ENCODE measurements at places on chromosomes 12 and 14.

- DNase-seq = no peak
Measured at GRCh38 chr12:98136544-98136943, 378.8 kb upstream of the TMPO start.

DNA sequence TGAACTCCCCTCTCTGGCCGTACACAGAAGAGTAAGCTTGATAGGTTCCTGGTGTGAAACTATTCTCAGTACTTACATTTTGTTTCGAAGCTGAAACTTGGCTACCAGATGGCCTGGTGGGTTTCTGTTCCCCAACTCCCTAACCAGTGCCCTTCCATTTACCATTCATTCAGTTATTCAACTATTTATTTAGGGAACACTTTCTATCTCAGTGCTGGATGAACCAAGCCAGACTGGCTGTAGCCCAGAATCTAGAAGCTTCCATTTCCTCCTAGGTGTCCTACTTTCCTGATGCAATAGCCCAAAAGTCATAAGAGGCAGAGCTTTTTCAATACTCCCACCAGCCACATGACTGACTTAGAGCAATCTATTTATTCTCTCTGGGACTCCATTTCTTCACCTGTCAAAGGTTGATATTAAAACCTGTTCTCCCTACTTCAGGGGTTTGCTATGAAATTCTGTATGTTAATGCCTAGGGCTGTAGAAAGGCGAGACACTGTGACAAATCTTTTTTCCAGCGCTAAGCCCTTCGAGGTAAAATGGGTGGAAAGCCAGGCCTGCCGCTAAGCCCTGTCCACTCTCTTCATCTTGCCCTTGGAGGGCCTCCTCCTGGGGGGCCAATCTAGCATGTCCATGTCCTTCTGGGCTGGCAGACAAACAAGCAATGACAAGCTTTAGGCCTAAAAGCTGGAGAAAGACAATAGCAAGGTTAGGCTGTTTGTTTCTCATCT lies 8.1 kb upstream of the IRF2BPL start:
- DNase-seq = no peak

GRCh38 chr14:74920281-74920680 lies 2.8 kb downstream of the RPS6KL1 start:
- no peak for DNase-seq

GRCh38 chr12:95146769-95147168 lies 70.5 kb downstream of the FGD6 start:
- DNase-seq = no peak

DNA sequence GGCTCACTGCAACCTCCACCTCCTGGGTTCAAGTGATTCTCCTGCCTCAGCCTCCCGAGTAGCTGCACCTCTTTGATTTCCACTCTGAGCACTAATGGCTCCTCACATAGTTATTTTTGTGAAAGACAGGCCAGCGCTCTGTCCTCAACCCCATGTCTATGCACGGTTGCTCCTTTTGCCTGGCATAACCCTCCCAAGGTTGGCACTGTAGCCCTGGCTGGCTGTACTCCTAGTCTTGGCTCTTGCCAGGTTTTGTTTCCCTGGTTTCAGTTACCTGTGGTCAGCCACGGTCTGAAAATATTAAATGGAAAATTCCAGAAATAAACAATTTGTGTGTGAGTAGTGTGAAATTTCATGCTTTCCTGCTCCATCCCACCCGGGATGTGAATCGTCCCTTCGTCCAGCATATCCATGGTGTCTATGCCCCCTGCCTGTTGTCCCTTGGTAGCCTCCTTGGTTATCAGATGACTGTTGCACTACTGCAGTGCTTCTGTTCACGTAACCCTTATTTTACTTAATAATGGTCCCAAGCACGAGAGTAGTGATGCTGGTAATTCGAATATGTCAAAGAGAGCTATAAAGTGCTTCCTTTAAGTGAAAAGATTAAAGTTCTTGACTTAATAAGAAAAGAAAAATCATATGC lies 12.3 kb upstream of the DCD start:
- DNase-seq = no peak

GRCh38 chr14:48690349-48690748 lies 895.8 kb downstream of the RPS29 start:
- no peak for DNase-seq

GRCh38 chr12:5637698-5638097 lies 205.8 kb downstream of the NTF3 start:
- no peak for DNase-seq

- no peak for DNase-seq
Measured at GRCh38 chr14:54475187-54475899, 13.4 kb downstream of the GMFB start.

- DNase-seq = peak; percentile 4
Measured at GRCh38 chr14:87745507-87746118, 247.4 kb downstream of the GALC start.

GRCh38 chr14:100879782-100880181 lies 23.7 kb downstream of the RTL1 start:
- no peak for DNase-seq

DNA sequence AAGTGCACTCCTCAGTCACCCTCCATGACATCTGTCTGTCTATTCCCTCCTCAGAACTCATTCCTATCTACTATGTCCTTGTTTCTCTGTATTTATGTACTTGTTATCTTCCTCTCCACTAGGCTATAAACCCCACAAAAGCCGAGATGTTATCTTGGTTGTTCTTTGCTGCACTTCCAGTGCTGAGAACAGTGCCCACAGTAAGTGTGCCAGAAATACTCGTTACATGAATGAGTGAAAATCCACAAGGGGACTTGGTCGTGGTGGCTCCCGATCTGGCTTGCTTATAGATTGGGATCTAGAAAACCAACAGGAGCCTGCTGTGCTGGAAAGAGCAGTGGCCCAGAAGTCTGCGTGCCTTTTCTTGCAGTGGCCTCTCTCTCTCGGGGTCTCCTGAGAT lies 111.9 kb upstream of the PRMT8 start:
- DNase-seq = no peak

- DNase-seq = no peak
Measured at GRCh38 chr14:77542421-77543239, 44.0 kb upstream of the ISM2 start.

- DNase-seq = no peak
Measured at GRCh38 chr12:56296295-56296694, 3.8 kb downstream of the CS start.

DNA sequence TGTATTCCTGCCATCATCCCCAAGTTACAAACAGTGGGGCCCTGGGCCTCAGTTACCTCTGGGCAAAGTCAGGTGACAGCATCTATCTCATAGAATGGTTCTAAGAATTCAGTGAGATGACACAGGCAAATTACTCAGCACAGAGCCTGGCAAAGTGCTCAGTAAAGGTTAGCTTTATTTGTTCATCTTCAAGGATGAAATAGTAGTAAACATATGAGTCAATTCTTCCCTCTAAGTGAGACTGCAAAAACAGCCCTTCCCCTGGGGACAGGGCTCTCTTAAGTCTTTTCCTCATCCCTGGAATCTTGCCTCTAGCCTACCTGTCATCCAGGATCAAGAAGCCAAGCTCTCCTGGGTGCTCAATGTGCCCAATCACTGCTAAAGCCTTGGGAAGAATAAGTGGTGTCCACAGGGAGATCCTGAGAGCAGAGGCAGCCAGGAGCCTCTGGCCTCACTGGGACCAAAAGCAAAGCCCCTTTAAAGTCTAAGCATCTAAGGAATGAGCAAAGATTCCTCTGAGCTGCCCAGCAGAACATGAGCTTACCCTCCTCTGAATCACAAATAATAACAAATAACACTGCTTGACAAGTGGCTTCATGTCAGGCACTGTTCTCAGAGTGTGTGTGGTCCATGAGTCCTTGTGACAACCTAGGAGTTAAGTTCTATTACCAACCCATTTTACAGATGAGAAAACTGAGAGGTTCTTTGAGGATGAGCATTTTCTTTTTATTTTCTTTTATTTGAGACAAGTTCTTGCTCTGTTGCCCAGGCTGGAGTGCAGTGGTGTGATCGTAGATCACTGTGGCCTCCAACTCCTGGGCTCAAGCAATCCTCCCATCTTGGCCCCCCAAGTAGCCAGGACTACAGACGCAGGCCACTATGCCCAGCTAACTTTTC lies 12.1 kb downstream of the NUAK1 start:
- no peak for DNase-seq

DNA sequence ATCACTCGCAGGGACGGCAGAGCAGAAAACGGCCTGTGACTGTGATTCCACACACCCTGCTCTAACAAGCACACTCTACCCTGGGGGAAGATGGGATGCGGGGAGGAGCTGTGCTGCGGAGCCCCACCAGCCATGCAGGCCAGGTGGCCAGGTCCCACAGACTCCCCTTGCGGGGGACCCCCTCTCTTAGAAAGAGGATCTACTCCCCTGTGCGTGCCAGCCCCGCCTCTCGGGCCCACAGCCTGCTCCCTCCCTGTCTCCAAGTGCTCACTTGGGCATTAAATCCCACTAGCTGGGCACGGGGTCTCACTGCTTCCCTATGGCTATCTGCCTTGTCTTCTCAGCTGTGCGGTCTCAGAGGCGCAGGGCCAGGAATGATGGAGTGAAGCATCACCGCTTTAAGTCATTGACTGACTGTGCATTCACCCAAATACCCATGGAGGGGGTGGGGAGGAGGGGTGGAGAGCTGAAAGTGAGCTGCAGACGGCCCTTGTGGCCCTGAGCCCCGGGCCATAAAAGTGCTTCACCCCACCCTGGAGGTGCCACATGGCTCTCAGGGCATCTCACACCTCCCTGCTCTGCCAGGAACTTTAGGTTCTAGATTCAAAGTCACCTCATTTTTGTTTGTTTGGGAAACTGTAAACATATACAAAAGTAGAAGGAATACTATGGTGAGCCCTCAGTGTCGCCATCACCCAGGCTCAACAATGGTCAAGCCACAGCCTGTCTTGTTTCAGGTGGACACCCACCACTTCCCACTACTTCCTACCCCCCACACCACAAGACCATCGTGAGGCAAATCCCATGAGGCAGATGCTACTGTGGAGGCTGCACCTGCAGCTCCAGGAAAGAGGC lies 9.4 kb downstream of the STX2 start:
- DNase-seq = no peak

- DNase-seq = no peak
Measured at GRCh38 chr12:49369411-49370145, 2.3 kb downstream of the SPATS2 start.

DNA sequence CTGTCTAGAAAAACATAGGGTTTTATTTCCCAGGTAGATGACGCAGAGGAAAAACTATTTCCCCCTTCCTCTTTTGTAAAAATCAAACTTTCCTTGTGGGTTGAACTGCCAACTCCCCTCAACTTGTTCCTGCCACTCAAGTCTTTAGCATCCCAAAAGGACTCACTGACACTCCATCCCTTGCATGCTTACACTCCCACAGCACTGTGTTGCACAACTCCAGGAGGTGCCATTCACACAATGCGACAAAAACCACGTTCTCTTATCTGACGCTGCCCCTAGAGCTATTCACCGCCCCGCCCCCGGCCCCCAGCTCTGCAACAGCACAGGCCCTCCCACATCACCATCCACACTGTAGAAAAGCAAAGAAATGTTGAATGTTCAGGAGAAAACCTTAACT lies 16.9 kb upstream of the STON2 start:
- no peak for DNase-seq

GRCh38 chr12:103635419-103635818 lies 48.3 kb downstream of the STAB2 start:
- DNase-seq = no peak

DNA sequence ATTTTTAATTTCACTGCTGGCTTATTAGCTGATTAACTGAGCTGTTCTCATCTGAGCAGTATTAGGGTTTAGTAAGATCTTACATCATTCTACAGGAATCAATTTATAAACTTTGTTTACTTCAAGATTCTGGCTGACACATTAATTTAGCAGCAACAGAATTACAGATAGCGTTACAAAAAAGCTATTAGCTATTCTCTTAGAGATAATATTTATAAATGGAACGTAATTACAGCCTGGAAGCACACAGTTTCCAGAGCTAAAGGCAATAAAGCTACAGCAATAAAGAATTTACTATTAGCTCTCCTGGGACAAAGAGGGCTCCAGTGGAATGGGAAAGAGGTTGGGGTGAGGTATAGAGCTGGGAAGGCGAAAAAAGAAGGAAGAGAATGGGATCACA lies 34.7 kb downstream of the PDE6H start:
- DNase-seq = no peak

GRCh38 chr12:115374480-115375185 lies 690.7 kb upstream of the TBX3 start:
- DNase-seq = no peak

GRCh38 chr14:45373877-45374276 lies 120.9 kb upstream of the MIS18BP1 start:
- DNase-seq = no peak

DNA sequence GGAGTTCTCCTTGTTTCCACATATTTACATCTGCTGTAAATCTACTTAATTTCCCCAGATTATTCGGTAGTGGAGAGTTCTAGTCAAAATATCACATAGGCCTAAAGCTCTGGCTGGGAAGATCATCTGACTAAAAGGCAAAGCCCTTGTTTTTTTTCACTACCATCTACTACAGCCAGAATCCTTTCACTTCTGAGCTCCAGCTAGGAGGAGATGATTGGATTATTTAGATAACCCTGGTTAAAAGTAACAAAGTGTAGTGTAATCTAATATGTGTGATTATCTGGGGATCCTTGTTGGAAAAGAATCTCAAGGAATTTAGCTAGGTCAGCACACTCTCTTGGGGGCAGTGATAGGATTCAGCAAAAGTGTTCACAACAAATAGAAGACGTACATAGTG lies 125.4 kb downstream of the DYRK2 start:
- no peak for DNase-seq

DNA sequence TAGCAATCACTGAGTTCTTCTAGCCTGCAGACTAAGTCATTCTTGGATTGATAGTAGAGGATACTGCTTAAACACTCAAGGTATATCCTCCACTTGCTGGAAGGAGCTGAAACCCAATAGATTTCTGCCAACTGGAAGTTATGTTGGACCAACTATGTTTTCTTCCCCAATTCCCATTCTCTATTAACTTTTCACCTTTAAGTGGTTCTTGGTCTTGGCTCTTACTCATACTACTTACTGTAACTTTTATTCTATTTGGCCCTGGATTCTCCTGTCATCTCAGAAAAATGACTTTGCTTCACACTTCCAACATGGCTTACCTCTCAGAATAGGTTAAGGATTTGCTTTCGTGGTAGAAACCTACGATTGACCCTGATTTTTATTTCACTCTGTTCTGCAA lies 244.9 kb downstream of the ADAMTS20 start:
- no peak for DNase-seq

- no peak for DNase-seq
Measured at GRCh38 chr12:2486796-2487195, 308.0 kb upstream of the FKBP4 start.

DNA sequence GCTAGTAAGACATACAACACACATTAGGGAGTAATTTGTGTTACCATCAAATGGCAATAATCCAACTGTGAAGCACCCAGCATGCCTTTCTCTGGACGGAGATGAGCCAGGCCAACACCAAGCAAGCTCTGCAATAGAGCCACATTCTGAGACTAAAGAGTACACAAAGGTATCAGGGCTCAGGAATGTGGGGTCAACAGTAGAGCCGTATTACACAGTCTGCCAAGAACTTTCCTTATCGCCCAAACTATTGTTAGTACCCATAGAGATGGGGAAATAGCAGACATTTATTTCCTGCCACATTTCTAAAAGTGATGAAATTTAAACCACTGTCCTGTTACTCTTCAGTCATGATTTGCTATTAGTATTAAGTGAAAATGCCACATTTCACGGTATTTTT lies 113.7 kb downstream of the BMP4 start:
- no peak for DNase-seq

Data from activated CD4-positive, alpha-beta T cell treated with anti-CD3 and anti-CD28 coated beads for 24 hours (primary cell).